Right hindlimb (tissue), 1 donor: ENCODE measurements at places on chromosomes 4 and X.

- DNase-seq: no peak
These were observed 837.3 kb downstream of the PCDH7 start for GRCh38 chr4:31557437-31557836.

GRCh38 chr4:88021824-88022223, 14.4 kb downstream of the PKD2 start:
- DNase-seq: no peak

DNA sequence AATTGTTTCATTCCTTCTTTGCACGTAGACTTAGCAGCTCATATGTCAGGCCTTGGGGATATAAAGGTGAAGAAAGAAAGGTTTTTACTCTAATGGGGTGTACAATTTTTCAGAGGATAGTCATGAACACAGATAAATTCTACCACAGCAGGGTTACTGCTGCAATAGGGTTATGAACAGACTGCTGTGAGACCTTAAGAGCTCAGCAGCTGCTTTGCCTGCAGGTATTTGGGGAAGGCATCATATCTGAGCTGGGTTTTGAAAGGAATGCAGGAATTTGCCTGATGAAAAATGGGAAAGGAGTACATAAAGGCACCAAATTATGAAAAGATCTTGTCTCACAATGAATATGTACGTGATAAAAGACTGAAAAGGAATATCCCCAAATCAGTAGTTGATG, 128.9 kb downstream of the CEP135 start:
- no peak for DNase-seq

- DNase-seq: no peak
These were observed 87.2 kb downstream of the MAOA start for GRCh38 chrX:43743100-43743822.

- DNase-seq: no peak
These were observed 37.0 kb downstream of the DLG3 start for GRCh38 chrX:70481471-70482270.

GRCh38 chr4:78984593-78984992, 45.4 kb upstream of the PAQR3 start:
- no peak for DNase-seq

DNA sequence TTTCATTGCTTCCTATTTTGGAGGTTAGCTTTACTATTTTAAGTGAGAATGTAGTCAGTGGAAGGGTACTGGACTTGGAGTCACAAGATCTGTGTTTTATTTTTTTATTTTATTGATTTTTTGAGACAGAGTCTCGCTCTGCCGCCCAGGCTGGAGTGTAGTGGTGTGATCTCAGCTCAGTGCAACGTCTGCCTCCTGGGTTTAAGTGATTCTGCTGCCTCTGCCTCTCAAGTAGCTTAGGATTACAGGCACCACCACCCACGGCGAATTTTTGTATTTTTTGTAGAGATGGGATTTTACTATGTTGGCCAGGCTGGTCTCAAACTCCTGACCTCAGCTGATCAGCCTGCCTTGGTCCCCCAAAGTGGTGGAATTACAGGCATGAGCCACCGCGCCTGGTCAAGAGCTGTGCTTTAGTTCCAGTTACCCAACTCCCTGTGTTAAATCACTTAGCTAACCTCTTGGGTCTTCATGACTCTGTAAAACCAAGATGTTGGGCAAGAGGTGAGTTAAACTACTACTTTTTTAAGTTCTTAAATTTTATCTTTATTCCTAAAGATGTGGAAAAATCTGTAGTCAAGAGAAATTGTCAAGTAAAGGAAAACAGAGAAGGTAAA, 11.2 kb downstream of the USP9X start:
- DNase-seq: no peak

- DNase-seq: no peak
These were observed 23.3 kb upstream of the CBLL2 start for GRCh38 chrX:22249371-22249770.

DNA sequence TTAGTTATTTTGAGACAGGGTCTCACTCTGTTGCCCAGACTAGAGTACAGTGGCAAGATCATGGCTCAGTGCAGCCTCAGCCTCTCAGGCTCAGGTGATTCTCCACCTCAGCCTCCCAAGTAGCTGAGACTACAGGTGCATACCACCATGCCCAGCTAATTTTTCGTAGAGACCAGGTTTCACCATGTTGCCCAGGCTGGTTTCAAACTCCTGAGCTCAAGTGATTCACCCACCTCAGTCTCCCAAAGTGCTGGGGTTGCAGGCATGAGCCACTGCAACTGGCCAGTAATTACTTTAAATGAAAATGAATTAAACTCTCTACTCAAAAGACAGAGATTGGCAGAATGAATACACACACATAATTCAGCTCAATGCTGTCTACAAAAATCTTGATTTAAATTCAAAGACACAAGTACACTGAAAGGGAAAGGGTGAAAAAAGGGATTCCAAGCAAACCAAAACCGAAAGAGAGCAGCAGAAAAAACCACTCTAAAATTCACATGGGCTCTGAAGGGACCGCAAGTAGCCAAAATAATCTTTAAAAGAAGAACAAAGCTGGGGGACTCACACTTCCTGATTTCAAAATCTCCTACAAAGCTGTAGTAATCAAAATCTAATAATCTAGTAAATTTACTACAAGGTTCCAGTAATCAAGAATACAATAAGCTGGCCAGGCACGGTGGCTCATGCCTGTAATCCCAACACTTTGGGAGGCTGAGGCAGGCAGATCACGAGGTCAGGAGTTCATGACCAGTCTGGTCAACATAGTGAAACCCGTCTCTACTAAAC, 11.8 kb upstream of the SPON2 start:
- no peak for DNase-seq

GRCh38 chrX:10617999-10618351, 2.4 kb downstream of the MID1 start:
- no peak for DNase-seq

DNA sequence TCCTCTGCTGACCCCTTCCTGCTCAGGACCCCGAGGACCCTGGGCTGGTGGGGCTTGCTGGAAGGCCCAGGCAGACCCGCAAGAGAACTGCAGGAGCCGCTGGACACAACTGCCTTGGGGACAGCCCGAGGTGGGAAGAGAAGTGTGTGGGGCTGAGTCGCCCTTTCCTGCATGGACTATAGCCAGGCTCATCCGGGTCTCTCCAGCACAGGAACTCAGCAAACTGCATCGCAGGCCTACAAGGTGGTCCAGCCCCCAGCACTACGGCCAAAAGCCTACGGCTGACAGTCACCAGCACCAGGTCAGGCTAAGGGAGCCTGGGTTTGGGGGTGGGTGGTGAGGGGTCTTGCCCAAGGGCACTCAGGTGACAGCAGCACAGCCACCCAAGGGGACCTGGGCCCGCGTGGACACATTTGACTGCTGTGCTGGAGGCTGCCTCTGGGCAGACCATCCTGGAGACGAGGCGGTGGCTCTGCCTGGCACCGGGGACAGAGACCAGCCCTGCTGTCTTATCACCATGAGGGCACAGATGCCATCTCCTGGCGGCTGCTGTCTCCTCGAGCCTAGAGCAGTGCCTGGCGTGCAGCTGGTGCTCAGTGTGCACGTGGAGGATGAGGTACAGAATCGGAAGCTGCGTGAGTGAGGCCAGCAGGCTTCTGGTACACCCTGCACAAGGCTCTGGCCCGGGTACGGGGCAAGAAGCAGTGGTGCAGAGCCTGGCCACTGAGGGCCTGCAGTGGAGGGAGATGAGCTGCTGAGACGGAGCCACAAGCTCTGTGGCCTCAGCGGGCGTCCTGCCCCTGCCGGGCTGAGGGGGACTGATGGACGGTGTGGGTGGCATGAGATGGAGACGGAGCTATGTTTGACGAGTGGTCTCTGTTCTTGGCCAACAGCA, 15.1 kb downstream of the LRPAP1 start:
- DNase-seq: no peak

DNA sequence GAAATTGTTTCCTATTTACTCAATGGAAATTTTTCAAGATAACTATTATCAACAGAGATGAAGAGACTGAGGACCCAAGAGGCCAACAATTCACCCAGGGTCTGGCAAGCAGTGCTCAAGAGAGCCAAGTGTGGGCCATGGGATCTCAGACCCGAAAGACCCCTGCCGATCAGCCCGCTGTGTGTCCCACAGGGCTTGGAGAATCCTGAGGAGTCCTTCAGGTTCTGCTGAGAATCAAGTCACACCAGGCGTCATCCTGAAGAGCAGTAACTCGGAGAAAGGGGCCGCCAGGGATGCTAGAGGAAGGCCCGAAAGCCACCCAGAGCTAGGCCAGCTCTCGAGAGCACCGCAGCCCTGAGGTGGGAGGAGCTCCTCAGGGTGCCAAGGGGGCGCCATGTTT, 48.7 kb downstream of the FGFRL1 start:
- no peak for DNase-seq

DNA sequence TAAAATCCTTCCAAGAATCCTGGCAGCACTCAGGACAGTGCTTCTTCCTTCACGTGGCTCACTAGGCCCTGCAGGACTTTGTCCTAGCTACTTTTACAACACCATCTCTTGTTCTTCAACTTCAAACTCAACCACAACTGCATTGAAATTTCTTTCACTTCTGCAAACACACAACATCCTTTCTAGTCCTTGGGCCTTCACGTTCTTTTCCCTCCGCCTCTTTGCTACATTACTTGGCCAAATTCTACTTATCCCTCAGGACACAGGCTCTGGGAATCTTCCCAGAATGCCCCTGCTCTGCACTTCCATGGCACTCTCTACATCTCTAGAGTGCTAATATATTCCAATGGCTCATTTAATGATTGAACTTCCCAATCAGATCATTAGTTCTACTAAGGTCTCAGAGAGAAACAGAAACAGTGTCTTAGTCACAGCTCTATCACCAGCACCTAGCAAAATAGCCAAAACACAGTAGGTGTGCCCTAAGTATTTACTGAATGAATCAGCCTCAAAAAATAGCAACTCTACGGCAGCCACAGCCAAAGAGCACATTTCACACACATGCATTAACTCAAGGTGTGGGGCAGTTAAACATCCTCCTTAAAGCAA, 73.3 kb downstream of the MANBA start:
- DNase-seq: no peak

- DNase-seq: no peak
These were observed 143.5 kb downstream of the HNRNPD start for GRCh38 chr4:82230306-82230705.
